A549 treated with RU486 at 1 μM for 4 hours (cell line): ENCODE measurements at places on chromosomes 2 and 18. TPM values are rescaled to one million over a fixed set of nuclear protein-coding genes. Genes with fewer than 3 reads are reported as not detected.

EFEMP1 gene
- 31.1 to 51.4 TPM (median 40.9 TPM) in 5 replicates for total RNA-seq

NOL4 gene
- total RNA-seq: not detected in 5 replicates

OTOF gene
- total RNA-seq: 0.05 to 0.13 TPM (median 0.07 TPM) in 4 of 5 replicates, not detected in the other

MLPH gene
- 189 to 291 TPM (median 256 TPM) in 5 replicates for total RNA-seq

MYO7B gene
- total RNA-seq: 0.09 to 0.28 TPM (median 0.22 TPM) in 4 of 5 replicates, not detected in the other

TMEM247 gene
- total RNA-seq: not detected in 5 replicates

EN1 gene
- 1.1 to 1.4 TPM (median 1.3 TPM) in 5 replicates for total RNA-seq

ACVR2A gene
- total RNA-seq: 3.3 to 4.9 TPM (median 4.2 TPM) in 5 replicates

COLEC12 gene
- 0.02 to 0.05 TPM (median 0.05 TPM) in 3 of 5 replicates, not detected in the others for total RNA-seq

LANCL1 gene
- 16.0 to 26.9 TPM (median 25.8 TPM) in 5 replicates for total RNA-seq

CDK15 gene
- total RNA-seq: not detected in 5 replicates

LIMS2 gene
- total RNA-seq: 4.1 to 7.8 TPM (median 5.2 TPM) in 5 replicates

TBR1 gene
- total RNA-seq: 0.09 to 0.14 TPM in 2 of 5 replicates, not detected in the others

PDCD1 gene
- total RNA-seq: not detected in 5 replicates

NEU2 gene
- total RNA-seq: not detected in 5 replicates

CENPA gene
- total RNA-seq: 47.2 to 64.0 TPM (median 55.1 TPM) in 5 replicates

NEDD4L gene
- total RNA-seq: 29.6 to 34.9 TPM (median 33.9 TPM) in 5 replicates

CLEC4F gene
- not detected in 5 replicates for total RNA-seq

C2orf66 gene
- 0.07 to 0.19 TPM (median 0.13 TPM) in 3 of 5 replicates, not detected in the others for total RNA-seq

SPOPL gene
- total RNA-seq: 6.5 to 10.3 TPM (median 8.6 TPM) in 5 replicates

DPP10 gene
- not detected in 5 replicates for total RNA-seq

CHRND gene
- total RNA-seq: not detected in 5 replicates

ITGA6 gene
- 22.6 to 47.4 TPM (median 46.1 TPM) in 5 replicates for total RNA-seq

ABCG8 gene
- not detected in 5 replicates for total RNA-seq

AAK1 gene
- 11.0 to 18.8 TPM (median 16.9 TPM) in 5 replicates for total RNA-seq
